ENCODE measurements at places on chromosomes 5 and 9. TPM values are rescaled to one million over a fixed set of nuclear protein-coding genes. Genes with fewer than 3 reads are reported as not detected.

Gene BDP1
- total RNA-seq: 22.9 TPM

Gene SNCAIP
- 0.95 TPM for total RNA-seq

GRCh38 chr5:102764381-102765004 is 9.4 kb downstream of the PAM start:
- DNase-seq: no peak

- peak; percentile 44 for DNase-seq
These were observed at the start of gene ZNF618 for GRCh38 chr9:113876151-113876992. ZNF618 (plus strand) TSS chr9:113876309; CDS start chr9:113876381, 72 bp downstream.

Gene ARHGEF28
- total RNA-seq: 9.5 TPM

- DNase-seq: peak; percentile 70
These were observed 890 bp downstream of the PIK3R1 start for GRCh38 chr5:68216245-68217046.

Gene BAAT
- not detected for total RNA-seq

Data from left colon (tissue), 2 donors.